Ascending aorta (tissue), 2 donors: ENCODE measurements at places on chromosomes 2 and 18. TPM values are rescaled to one million over a fixed set of nuclear protein-coding genes. Genes with fewer than 3 reads are reported as not detected.

DNA sequence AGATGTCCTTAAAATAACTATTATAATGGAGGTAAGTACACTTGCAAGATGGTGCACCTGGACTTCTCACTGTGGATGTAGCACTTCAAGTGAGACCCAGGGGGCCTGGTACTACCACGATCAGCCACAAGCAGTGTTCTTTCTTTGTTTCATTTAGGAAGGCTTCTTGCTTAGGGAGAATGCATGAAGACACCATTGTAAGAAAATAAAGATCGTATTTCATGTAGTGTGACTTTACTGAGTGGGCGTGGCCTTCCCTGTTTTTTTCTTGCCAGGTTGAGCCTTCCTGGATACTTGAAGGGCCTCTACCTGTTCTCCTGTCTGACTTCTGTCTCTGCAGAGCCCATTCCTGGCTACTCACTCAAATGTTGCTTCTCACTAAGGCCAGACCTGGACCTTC lies 615.6 kb upstream of the SOX11 start:
- no peak for DNase-seq

DNA sequence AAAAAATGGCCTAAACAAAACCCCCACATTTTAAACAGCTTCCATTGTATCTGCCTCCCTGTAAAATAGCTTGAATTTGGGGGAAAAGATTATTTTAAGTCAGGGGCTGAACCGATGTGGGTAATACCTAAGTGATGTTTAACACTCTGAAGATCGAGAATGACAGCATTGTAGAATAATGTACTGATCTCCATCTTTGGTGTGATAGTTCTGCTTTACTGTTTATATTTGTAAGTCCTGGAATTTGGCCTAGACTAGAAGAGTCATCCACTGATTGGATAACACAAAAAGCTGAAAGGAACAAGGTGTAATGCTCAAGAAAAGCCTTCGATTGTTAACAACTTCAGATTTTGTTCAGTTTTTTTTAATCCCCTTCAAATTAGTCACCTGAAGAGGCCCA lies 53.8 kb upstream of the CCDC68 start:
- DNase-seq = no peak

DNA sequence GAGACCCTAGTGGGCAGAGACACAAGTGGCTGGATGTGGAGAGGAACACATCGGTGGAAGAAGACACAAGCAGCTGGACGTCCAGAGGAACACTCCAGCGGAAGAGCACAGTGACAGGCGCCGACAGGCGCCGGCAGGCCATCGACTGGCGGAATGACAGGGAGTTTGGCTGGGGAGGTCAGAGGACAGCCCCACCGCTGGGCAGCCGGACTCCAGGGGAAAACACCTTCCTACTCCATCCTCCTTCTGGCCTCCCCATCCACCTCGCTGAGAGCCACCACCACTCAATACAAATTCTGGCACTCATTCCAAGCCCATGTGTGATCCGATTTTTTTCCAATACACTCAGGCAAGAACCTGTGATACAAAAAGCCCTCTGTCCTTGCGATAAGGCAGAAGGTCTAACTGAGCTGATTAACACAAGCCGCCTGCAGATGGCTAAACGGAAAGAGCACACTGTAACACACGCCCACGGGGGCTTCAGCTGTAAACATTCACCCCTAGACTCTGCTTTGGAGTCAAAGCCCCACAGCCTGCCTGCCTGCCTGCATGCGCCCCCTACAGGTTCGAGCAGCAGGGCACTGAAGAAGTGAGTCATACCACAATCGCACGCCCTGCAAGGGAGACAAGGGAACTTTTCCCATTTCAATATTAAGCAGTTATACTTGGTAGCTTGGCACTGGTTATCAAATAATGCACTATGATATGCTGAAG lies 50.2 kb upstream of the LRP1B start:
- DNase-seq = no peak

GRCh38 chr2:195706161-195706900 lies 49.3 kb downstream of the SLC39A10 start:
- DNase-seq = no peak

DNA sequence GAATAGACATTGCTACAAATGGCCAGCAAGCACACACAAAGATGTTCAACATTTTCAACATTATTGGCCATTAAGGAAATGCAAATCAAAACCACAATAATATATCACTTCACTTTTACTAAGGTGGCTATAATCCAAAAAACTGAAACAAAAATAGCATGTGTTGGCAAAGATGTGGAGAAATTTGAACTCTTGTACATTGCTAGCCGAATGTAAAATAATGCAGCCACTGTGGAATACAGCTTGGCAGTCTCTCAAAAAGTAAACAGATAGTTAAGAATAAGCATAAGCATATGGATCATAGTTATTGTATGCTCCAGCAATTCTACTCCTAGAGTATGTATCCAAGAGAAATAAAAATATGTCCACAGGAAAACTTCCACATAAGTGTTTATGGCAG lies 192.5 kb downstream of the EN1 start:
- no peak for DNase-seq

Gene KIF5C
- 6.2 TPM for total RNA-seq

Gene KCNJ13
- not detected for total RNA-seq

GRCh38 chr2:109482361-109482861 lies 131.4 kb downstream of the SEPTIN10 start:
- DNase-seq = no peak

Gene POMC
- total RNA-seq = 18.6 TPM

DNA sequence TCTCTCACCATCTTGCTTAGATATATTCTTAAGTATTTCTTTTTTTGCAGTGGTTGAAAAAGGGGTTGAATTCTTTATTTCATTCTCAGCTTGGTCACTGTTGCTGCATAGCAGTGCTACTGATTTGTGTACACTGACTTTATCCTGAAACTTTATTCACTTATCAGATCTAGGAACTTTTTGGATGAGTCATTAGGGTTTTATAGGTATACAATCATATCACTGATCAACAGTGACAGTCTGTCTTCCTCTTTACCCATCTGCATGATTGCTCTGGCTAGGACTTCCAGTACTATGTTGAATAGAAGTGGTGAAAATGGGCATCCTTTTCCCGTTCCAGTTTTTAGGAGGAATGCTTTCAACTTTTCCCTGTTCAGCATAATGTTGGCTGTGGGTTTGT lies 6.5 kb downstream of the STARD6 start:
- no peak for DNase-seq

- DNase-seq = no peak
Measured at GRCh38 chr2:104431701-104432121, 422.2 kb upstream of the POU3F3 start.

GRCh38 chr2:178125125-178125524 lies 12.9 kb downstream of the RBM45 start:
- DNase-seq = no peak

GRCh38 chr18:45503990-45504389 lies 111.3 kb upstream of the SLC14A2 start:
- no peak for DNase-seq

Gene TP53I3
- total RNA-seq = 1.6 TPM

Gene AMER3
- total RNA-seq = not detected

Gene AQP12A
- total RNA-seq = not detected

GRCh38 chr2:133393895-133394294 lies 174.4 kb downstream of the NCKAP5 start:
- no peak for DNase-seq

Gene NXPH2
- total RNA-seq = not detected

Gene CHN1
- total RNA-seq = 7.8 TPM

DNA sequence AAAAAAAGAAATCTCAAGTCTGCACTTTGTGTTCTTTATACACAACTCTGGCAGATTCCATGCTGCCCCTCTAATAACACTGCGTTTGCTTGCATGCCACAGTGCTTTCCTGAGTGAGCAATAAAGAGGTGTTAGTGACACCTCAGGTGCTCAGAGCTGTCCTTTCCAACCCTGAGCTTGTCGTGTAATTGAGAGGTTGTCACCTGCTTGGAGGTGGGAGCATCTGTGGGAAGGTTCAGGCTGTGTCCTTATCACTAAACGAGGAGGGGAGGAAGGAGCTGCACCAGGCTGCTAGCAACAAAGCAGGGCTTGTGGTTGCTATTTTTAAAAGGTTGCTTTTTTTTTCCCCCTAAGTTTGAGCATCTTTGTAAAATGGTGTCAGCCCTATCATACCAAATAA lies 31.9 kb downstream of the APCDD1 start:
- no peak for DNase-seq

Gene TEKT4
- total RNA-seq = not detected

- DNase-seq = no peak
Measured at GRCh38 chr18:32937597-32937996, 164.8 kb upstream of the KLHL14 start.

Gene C1QL2
- 11.6 TPM for total RNA-seq

DNA sequence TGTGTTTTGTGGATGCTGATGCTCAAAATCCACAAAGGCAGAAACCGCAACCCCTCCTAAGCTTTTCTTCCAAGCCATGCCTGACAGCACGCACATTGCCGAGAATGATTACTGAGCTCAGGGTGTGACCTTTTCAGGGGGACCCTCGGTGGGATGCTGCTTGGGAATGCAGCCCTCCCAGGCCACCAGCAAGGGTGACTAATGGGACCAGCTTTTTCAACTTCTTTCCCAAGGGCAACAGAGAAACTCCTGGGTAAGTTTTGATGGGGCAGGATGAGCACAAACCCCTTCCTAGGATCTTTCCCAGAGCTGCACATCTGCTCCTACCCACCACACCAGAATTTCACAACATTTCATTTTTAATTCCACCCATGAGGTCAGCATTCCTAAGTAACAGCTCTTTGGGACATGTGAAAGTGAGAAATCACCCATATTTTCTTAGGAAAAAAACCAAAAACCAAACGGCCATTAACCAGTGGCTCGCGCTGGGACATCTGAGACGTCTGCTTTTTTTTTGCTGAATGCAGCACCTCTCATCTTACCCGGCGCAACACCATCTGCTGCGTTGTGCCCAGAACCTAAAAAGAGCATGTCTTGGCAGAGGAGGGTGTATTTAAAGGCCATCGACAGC lies 119.0 kb downstream of the ARL4C start:
- no peak for DNase-seq

DNA sequence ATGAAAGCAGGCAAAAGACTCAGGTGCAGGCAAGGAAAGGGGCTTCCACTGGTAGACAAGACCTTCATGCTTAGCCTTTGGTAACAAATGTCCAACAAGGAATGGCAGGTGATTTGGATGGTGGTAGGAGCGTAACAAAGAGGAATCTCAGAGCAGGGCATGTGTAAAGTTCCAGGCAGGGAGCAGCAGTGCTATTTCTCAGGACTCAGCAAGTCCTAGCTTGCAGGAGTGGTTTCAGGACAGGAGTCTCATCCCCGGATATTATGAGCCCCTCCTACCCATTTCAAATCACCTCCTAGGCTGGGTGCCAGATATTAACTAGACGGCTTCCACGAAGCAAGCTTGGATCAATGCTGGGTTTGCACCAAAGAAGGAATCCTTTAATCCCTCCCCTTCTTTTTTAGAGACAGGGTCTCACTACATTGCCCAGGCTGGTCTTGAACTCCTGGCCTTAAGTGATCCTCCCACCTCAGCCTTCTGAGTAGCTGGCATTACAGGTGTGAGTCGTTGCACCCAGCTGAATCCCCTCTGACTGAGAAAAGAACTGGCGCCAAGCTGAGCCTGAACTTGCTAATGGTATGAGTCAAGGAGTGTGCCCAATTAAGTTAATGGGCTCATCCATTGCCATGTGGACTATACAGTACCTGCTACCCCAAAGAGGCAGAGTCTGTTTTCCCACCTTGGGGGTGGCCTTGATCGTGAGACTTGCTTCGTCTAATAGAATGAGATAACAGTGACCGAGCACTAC lies 190.3 kb downstream of the ARL4C start:
- no peak for DNase-seq

DNA sequence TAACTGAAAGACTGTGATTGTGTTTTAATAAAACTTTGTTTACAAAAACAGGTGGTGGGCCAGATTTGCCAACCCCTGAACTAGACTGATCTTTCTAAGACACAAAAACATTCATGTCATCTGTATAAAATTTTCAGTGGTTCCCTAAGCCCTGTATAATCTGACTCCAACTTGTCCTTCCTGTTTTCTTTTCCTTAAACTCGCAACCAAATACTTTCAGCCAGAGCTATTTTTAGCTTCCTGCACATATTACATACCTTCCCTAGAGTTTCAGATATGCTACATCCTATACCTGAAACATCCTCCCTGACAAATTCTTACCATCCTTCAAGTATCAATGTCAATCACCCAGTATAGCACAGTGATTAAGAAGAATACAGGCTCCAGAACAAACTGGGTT lies 4.8 kb downstream of the GCFC2 start:
- no peak for DNase-seq

- no peak for DNase-seq
Measured at GRCh38 chr18:45386041-45386655, 229.1 kb upstream of the SLC14A2 start.

GRCh38 chr18:51878724-51879123 lies 461.3 kb upstream of the DCC start:
- no peak for DNase-seq

Gene KCNIP3
- total RNA-seq = 5.2 TPM

Gene CSRNP3
- 2.8 TPM for total RNA-seq

- no peak for DNase-seq
Measured at GRCh38 chr2:27653397-27653796, 10.0 kb downstream of the SUPT7L start.

- DNase-seq = no peak
Measured at GRCh38 chr2:118945881-118946280, 3.9 kb downstream of the MARCO start.

- no peak for DNase-seq
Measured at GRCh38 chr18:72410399-72410798, 133.7 kb downstream of the CBLN2 start.

Gene CELF4
- total RNA-seq = not detected

DNA sequence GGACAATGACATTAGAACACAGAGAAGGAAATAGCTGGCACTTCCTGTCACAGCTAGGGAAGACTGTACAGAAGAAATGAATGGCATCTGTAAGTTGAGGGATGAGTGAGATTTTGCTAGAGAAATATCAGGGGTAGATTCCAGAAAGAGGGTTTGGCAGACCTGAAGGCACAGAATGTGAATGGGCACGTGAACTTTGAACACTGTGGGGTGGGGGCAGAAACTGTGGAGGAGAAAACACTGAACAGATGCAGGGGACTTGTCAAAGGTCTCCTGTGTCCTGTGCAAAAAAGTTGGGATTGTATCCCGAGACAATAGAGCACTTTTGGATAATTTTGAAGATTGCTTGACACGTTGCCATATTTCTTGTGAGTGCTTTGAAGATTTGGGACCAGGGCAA lies 88.0 kb downstream of the PPP1R1C start:
- DNase-seq = no peak

- DNase-seq = peak; percentile 88
Measured at GRCh38 chr2:227818675-227819397, 5.2 kb downstream of the CCL20 start.

GRCh38 chr2:234446404-234447076 lies 50.3 kb downstream of the ARL4C start:
- peak; percentile 85 for DNase-seq

DNA sequence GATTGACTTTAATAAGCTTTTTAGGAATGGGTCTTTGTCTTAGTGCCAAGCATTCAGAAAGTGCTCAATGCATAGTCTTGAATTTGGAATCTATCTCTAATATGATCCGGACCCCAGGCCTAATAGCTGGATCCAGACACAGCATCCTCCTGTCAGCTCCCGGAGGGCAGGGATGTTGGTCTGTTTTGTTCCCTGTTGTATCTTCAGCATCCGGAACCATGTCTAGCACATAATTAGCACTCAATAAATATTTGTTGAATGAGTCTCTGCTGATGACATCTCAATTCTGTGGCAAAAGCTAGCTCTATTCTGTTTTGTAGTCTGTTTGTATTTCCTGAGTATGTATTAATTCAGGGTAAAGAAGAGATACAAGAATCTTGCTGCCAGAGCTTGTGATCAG lies 169.1 kb downstream of the DCDC2C start:
- no peak for DNase-seq
